ENCODE measurements at places on chromosomes 2 and 18.

DNA sequence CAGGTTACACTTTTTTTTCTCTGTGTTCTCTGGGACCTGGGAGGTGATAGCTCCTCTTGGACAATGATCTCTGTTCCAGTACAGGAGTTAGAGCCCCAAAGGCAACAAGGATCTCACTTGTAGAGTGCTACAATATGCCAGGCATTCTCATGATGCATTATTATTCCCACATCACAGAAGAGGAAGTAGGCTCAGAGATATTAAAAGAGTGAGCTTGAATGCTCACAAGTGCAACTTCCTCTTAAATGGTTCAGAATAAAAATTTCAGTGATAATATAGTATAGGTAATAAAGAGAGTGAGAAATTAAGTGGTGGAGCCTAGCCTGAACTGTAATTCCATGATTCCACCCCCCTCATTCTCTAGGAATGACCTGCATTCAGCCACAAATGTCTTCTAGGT is 21.4 kb downstream of the POLE4 start:
- no peak for DNase-seq

GRCh38 chr2:50143822-50144575 is 887.9 kb downstream of the NRXN1 start:
- DNase-seq = peak; percentile 12

GRCh38 chr2:44663471-44664073 is 277.9 kb upstream of the SIX3 start:
- no peak for DNase-seq

GRCh38 chr2:195543063-195543462 is 114.0 kb upstream of the SLC39A10 start:
- DNase-seq = no peak

DNA sequence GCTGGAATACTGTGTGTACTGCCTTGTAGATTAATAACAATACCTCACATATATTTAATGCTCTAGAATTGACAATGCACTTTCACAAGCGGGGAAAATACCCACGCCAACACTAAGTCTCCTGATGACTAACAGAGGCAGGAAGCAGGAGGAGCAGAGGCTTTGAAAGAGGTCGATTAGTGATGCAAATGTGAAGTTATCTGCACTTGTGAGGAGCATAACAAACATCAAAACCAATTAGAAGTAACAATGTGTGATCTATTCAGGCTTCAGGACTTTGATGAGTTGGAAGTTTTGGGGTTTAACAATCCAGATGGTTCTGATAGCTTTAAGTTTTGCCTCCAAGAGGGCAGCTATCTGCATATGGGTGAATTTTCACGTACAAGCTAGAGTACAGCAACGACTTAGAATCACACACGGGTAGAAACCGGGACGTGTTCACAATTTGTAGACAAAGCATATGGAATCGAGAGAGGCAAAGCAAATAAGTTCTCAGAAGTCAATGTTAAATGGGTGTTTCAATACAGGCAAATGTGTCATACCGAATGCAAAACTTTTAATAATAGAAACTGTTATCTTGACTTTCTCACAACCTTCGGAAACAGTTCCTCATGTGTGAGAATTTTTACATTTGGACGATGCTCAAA is 114.5 kb downstream of the METTL8 start:
- no peak for DNase-seq

- no peak for DNase-seq
Measured at GRCh38 chr18:36376361-36376760, 78.8 kb downstream of the FHOD3 start.

- DNase-seq = no peak
Measured at GRCh38 chr2:144358979-144359541, 160.9 kb downstream of the ZEB2 start.

DNA sequence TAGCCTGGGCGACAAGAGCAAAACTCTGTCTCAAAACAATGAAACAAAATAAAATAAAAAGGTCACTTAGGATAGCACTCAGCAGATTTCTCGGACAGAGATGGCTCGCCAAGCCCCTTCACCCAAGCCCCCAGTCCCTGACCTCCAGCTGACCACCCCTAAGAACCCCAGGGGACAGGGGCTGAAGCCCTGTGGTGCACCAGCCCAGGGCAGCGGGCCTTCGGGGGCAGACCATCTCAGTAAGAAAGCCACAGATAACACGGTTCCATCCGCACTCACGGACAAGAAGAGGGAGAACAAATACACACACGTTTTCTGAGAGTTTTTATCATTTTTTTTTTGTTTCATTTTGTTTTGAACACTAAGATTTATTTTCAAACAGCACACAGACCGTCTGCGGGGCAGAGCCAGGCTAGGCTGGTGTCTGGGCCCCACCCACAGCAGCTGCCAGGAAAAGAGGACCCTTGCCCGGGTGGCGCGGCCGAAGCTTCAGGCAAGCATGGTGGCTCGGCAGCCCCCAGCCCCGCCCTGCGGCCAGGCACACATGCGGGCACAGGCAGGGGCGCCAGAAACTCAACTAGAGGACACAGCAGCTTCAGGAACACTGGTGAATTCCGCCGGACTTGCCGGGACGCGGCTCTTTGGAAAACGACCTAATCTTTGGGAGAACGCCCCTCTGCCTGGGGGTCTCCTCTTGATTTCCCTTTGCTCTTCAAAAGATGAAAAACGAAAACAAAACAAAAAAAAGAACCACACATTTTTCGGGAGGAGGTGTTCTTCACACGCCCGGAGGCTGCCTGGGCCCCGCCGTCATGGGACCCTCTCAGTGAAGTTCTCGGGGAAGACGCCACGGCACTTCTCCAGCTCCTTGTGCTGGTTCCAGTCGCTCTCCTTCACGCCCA is 59.0 kb downstream of the BIN1 start:
- no peak for DNase-seq

GRCh38 chr2:19351899-19352697 is 6.3 kb downstream of the OSR1 start:
- no peak for DNase-seq

DNA sequence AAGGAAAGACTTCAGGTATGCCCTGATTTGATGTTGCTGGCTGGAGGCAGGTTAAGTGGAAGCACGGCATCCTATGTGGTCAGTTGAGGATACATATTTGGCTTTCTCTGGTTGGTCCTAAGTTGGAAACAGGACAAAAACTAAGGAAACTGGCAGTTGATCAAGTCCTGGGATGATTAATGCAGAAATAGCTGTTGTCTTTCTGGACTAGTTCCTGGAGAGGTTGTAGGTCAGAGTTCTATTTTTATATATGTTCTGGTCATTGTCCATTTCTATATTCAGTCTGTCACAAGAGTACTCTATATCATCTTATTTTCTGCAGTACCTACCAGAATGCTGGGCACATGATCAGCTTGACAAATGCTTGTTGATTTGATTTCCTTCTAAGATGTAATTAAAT is 4.0 kb upstream of the SLC35F5 start:
- DNase-seq = no peak

- peak; percentile 5 for DNase-seq
Measured at GRCh38 chr2:37877457-37878315, 47.4 kb upstream of the RMDN2 start.

GRCh38 chr2:205590759-205591158 is 91.5 kb upstream of the NRP2 start:
- no peak for DNase-seq

DNA sequence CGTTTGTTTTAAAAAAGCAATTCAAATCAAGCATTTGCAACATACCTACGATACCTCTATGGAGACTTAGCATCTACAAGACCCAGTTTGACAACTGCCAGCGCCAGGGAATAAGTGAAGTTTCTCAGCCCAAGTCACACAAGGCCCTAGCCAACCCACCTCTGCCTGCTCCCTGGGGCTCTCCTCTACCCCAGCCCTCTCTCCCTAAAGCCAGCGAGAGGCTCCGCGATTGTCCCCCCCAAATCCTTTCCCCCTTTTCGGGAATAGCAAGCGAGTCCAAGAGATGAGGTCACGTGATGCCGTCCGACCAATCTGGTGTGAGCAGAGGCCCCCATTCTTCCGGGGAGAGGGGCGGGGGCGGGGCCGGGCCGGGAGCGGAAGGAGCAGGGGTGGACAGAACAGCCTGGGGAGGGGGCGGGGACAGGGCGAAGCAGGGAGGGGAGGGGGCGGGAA is 102.2 kb upstream of the RAB6C start:
- peak; percentile 84 for DNase-seq

GRCh38 chr18:53817976-53818950 is 406.2 kb downstream of the MBD2 start:
- no peak for DNase-seq

GRCh38 chr2:171347591-171348032 is 86.2 kb downstream of the METTL8 start:
- no peak for DNase-seq

DNA sequence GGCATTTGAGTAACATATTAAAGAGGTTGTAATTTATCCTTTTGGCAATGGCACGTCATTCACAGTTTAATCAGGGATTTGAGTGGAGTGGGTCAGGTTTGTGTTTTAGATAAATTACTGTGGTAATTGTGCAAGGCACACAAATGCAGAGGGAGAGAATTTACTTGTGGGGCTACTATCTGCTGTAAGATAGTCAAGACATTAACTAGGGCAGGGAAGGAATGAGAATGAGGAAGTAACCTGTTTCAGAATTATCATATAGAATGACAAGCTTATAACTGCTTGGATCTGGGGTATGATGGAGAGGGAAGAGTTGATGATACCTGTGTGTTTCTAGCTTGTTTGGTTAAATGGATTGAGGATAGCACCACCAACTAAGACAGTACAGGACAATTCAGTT is 58.9 kb upstream of the ZSWIM2 start:
- no peak for DNase-seq

GRCh38 chr2:134154246-134154645 is 99.6 kb upstream of the MGAT5 start:
- DNase-seq = no peak

DNA sequence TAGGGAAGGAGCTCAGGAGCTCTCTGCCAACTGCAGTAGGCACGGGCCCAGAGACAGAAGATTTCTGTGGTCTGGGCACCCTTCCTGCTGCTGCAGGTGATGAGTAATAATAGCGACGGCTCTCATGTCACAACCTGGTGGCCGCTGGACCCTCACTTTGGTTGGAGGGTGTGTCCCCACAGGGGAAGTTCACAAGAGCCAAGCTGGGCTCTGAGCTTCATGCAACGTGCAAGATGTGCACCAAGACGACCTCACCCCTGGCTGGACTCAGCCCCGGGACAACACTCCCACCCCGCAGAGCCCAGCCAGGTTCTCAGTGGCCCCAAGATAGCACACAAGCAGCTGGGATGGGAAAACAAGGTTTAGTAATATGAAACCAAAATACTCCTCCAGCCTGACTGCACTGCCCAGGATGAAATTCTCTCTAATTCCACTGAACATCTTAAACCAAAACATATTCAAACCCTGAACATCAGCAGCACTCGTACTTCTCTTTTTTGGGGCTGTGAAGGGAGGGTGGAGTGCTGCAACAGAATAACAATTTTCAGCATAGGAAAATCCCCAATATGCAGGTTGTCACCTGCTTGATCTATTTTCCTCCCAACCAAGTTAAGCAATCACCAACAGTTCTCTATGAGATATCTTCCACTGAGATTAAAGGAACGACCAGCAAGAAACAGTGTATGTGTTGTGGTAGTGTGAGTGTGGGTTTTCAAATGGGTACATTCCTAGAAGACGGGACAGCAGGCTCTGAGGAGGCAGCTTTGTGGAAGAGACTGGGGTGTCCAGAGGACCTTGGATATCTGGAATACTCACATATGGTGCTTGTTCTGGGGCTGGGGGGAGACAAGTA is 26.5 kb downstream of the BCL2 start:
- DNase-seq = no peak

DNA sequence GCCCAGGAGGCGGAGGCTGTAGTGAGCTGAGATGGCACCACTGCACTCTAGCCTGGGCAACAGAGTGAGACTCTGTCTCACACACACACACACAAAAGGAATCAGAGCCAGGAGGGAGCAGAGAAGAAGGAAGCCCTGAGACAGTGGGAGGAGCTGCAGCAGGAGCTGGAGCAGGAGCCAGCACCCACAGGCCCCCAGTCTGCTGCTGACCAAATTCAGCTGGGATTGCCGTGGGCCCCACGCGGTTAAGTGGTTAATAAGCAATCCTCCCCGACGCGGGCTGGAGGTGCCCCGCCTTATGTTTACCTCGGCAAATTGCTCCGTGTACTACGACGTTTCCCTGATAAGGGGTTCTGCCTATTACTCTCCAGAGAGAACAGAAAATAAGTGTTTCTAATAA is 265.3 kb downstream of the TWIST2 start:
- DNase-seq = no peak

DNA sequence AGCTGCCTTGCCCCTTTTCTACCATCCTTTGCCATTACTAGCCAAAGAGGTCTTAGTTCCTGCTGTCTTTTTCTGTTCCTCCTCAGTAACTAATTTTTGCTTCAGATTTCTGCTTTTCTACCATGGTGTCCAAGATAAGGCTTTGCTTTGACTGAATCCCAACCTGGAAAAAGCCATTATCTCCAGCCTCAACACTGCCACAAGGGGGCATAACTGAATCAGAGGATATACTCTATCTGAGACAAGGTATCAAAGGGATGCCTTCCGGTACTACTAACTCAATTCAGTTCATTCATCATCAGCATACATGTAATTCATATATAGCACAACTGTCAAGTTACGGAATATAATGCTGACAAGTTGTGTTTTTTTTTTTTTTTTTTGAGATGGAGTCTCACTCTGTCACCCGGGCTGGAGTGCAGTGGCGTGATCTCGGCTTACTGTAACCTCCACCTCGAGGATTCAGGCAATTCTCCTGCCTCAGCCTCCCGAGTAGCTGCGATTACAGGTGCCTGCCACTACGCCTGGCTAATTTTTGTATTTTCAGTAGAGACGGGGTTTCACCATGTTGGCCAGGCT is 11.4 kb downstream of the OSGEPL1 start:
- DNase-seq = no peak

GRCh38 chr2:36783246-36783645 is 86.7 kb downstream of the VIT start:
- no peak for DNase-seq

DNA sequence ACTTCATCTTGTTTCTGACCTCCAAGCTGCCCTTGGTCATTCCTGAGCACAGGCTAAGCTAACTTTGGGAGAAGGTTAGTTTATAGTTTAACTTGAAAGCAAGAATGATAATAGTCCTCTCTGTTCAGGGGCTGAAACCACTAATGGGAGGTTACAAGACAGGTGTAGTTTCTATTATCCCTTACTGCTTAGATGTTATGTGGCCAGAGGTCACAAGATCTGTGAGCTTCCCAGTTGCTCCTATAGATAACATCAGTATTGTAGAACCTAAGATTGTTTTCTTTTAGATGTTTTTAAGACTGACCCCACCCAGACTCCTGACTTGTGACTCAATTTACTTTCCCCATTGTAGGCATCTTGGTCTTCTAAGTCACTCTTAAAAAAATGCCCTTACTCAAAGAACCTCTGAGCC is 94.8 kb upstream of the LPIN2 start:
- DNase-seq = no peak

GRCh38 chr18:25604196-25604893 is 252.4 kb upstream of the ZNF521 start:
- DNase-seq = no peak

DNA sequence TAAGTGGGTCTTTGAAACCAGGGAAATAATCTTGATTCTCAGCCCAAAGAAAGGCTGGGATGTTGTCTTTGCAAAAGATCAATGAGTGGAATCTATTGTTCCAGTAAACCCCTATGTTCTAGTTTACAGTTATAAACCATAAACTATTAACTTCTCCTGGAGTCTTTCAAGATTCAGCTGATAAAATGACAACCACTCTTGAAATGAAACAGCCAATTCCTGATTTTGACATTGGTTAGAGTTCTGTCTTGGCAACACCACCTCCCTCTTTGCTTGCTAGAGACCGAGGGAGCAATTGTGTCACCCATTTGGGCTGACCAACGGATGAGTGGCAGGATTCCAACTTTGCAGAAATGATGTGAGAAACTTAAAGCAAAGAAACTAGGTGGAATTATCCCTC is 746.9 kb downstream of the SLC4A3 start:
- DNase-seq = no peak

All from amygdala (tissue), 56 donors.